ENCODE measurements at places on chromosomes 7 and 10.

GRCh38 chr10:58264780-58265179 is 2.9 kb downstream of the IPMK start:
- no peak for DNase-seq

GRCh38 chr10:61110188-61110844 is 166.3 kb upstream of the RHOBTB1 start:
- no peak for DNase-seq

GRCh38 chr10:87579563-87579962 is 74.9 kb downstream of the MINPP1 start:
- no peak for DNase-seq

DNA sequence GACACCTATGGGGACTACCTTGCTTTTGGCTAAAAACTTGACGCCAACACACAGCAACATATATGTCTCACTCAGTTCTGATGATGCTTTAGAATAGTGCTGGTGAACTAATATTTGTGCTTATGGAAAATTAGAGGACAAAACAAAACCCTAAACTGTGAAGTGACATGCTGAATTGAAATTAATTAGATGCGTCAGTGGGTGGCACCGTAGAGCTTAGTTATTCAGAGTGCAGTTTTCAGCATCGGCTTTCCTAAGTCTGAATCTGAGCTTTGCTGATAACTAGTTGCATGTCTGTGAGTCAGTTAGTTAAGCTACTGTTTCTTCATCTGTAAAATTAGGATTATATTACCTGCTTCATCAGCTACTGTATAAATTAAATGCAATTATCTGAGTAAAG is 245.0 kb upstream of the SORCS1 start:
- DNase-seq, result no peak

GRCh38 chr7:119969054-119969453 is 303.9 kb upstream of the KCND2 start:
- DNase-seq, result no peak

GRCh38 chr10:55734112-55734511 is 626.9 kb downstream of the ZWINT start:
- DNase-seq, result no peak

DNA sequence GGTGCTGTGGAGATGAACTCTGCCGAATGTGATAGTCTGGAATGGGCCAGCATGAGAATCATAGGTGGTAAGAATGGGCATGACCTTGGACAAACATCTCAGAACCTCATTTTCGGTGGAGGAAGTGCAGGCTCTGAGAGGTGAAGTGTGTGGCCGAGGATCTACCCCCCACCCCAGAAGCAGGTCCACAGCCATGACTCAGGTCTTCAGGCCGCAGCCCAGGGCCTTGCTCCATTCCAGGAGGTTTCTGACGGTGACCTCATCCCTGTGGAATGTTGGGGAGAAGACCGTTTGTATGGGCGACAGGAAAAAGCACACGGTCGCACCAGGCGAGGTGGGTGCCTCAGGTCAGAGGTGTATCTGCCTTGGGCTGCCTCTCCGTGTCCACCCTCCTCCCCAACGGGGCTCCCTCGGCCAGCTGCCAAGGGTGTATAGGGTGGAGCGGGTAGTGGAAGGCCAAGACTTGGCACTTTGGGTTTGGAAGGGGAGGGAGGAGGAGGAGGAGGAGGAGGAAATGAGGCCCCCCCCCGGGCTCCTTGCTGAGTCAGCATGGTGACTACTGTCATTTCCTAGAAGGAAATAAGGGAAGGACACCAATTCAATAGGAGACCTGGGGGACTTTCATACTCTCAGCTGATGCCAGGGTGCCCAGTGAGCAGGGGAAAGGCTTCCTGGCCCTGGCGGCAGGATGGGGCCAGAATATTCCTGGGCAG is 168.0 kb upstream of the RHEB start:
- no peak for DNase-seq
